Cortex of kidney (tissue), 1 donor: ENCODE measurements at places on chromosomes 4 and X.

- no peak for DNase-seq
These were observed 21.5 kb downstream of the SLC9A7 start for GRCh38 chrX:46737462-46737861.

GRCh38 chr4:156749426-156750403, 221.9 kb downstream of the PDGFC start:
- no peak for DNase-seq

DNA sequence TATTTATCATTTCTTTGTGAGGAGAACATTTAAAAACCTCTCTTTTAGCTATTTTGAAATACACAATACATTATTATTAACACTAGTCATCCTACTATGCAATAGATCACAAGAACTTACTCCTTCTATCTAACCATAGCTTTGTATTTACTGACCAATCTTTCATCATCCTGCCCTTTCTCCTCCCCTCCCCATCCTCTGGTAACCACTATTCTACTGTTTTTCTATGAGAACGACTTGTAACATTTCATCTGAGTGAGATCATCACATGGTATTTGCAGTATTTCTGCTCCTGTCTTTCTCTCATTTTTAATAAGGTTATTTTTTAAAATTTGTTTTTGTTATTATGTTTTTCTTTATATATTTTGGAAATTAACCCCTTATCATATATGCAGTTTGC, 331.8 kb downstream of the TEX13C start:
- no peak for DNase-seq

GRCh38 chr4:144634978-144635747, 10.8 kb upstream of the HHIP start:
- no peak for DNase-seq

DNA sequence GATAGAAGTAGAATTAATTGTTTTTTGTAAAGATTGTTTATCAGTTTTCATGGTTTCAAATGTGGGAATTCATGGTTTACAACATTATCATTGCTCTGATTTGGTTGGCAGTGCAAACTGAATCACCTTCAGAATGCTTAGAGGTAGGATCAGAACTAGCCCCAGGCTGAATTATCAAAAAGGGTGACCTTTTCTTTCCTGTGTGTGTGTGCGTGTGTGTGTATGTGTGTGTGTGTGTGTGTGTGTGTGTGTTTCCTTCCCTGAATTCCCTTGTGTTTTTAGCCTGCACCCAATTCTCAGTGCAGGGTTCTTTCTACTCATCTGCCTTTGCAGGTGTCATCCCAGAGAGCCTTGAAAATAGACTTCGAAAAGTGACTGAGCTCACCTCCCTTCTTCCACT, 125.0 kb downstream of the BMPR1B start:
- DNase-seq, result no peak

- DNase-seq, result no peak
These were observed at the start of gene SOWAHD for GRCh38 chrX:119757979-119758730. SOWAHD (plus strand) TSS chrX:119758588; CDS start chrX:119758668, 80 bp downstream.

- DNase-seq, result no peak
These were observed 408.2 kb downstream of the ARHGAP24 start for GRCh38 chr4:85883180-85883579.

GRCh38 chrX:46444011-46444410, 101.2 kb downstream of the ZNF674 start:
- DNase-seq, result no peak

- no peak for DNase-seq
These were observed 293.1 kb downstream of the CAMK2D start for GRCh38 chr4:113468165-113469022.

DNA sequence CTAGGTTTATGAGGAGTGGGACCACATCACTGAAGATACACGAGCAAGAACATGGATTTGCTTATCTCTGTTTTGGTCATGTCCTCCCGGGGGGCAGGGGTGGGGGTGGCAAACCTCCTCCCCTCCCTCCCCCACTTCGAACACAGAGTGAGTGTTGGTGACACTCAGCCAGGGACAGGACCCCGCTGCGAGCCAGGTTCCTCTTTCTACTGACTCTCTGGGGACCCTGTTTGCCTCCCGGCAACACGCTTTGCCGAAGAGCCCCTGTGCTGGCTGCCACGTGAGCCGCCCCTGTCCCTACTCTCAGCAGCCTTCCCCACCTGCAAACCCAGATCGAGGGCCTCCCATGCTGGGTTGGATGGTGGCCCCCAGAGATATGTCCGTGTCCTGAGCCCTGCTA, 34.7 kb downstream of the P2RY8 start:
- no peak for DNase-seq

DNA sequence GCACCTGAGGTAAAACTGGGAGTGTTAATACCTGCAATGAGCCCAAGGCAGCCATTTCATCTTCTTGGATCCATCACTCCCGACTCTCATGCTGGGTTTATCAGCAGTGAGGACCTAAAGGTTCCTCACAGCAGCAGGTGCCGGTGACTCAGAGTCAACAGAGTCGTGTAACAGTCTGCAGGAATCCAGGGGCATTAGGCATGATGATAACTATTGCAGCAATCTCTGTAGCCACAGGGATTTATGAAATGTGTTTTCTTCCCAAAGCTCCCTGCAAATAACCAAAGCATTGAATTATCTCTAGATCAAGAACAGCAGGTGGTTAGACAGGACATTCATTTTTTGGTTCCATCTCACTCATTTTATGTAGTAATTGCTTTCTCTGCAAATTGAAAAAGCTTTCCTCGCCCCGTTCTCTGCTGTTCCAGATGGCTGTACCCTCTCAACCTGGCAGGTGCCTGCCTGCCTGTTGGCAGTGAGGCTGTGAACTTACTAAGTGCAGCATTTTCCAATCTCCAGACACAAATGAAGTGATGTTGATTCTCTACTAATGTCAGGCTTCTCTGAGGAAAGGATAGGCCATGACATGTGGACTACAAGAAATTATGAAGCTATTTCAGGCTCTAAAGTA, 48.1 kb upstream of the TSPAN7 start:
- no peak for DNase-seq

- DNase-seq, result no peak
These were observed 383.9 kb downstream of the DCAF12L2 start for GRCh38 chrX:125782184-125782583.

DNA sequence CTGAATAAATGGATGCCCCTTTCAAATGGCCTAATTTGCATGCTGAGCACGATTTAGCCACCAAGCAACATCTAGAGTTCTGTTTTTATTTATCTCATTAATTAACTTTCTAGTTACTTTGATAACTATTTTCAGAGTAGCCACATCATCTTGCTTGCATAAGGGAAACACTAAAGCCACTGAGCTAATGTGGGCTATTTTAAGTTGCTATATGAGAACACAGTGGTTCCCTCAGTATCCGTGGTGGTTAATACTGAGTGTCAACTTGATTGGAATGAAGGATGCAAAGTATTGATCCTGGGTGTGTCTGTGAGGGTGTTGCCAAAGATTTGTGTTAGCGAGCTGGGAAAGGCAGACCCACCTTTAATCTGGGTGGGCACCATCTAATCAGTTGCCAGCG, 25.4 kb upstream of the HPSE start:
- DNase-seq, result no peak

GRCh38 chrX:122046226-122046625, 998.8 kb downstream of the GLUD2 start:
- no peak for DNase-seq

DNA sequence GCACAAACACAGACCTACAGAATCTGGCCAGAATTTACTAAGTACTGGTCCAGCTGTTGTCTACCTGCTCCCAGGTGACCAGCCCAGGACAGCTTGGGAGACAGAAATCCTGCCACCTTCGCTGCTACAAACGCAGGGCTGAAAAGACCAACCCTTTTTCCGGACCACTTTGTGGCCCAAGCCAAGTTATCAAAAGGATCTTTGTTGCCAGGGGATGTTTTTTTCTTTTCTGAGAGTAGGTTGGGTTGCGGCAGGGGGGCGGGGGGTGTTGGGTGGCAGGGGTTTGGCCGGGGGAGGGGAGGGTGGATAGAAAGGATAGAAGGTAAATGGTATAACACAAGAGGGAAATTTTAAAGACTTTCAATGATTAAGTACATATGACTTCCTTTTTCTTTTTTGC, 63.4 kb downstream of the STOX2 start:
- no peak for DNase-seq

GRCh38 chrX:8390771-8391170, 73.9 kb upstream of the VCX3B start:
- DNase-seq, result no peak

- DNase-seq, result no peak
These were observed 1.4 kb downstream of the HGFAC start for GRCh38 chr4:3442959-3443749.

DNA sequence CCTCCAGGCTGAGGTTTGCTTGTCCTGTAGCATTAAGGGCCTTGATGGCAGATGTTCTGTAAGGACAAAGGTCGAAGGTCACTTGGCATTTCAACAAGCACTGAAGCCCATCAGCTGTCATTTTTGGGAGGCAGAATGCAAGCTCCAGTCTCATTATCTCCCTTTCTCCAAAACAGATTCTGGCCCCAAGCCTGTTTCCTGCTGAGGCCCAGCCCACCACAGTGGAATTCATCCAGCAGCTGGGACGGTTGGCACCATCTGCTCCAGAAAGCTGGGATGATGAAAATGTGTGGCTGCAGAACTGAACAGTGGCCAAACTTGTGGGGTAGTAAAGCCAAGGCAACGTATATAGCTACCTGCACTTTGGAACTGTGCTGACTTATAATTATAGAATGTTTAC, 17.7 kb upstream of the PPEF2 start:
- DNase-seq, result no peak

DNA sequence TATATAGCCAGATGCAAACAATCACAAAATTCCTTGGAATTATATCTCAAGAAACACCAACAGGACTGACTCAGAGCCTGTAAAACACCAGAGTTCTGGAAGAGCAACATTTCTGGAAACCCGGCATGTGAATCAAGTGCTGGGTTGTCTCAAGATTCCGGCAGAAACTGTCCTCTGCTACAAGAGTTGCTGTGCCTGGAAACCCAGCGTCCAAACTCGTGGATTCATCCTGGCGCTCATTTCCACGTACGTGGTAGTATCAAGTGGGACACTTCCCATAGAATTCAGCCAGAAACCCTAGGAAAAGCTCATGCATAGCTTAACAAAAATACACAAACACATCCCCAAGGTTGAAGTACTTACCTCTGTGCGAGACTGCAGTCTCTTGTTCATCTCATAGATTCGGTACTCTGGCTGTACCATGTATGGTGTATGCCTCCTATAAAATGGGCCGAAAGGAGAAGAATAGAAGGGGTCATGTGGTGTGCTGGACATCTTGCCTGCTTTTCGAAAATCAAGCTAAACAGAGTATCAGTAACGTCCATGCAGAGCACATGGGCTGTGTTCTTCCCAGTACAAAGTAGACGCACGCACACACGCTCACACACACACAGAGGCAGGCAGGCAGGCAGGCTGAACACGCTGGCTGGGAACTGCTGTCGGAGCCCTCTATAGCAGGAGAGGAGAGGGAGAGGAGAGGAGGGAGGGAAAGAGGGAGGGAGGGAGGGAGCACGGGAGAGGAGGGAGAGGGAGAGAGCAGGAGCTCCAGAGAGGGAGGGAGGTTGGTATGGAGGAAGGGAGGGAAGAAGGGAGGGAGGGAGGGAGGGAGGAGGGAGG, at the start of gene LDB2:
Gene LDB2 (minus strand): TSS at position 655 of the 837 bp plus-strand sequence.
- no peak for DNase-seq

DNA sequence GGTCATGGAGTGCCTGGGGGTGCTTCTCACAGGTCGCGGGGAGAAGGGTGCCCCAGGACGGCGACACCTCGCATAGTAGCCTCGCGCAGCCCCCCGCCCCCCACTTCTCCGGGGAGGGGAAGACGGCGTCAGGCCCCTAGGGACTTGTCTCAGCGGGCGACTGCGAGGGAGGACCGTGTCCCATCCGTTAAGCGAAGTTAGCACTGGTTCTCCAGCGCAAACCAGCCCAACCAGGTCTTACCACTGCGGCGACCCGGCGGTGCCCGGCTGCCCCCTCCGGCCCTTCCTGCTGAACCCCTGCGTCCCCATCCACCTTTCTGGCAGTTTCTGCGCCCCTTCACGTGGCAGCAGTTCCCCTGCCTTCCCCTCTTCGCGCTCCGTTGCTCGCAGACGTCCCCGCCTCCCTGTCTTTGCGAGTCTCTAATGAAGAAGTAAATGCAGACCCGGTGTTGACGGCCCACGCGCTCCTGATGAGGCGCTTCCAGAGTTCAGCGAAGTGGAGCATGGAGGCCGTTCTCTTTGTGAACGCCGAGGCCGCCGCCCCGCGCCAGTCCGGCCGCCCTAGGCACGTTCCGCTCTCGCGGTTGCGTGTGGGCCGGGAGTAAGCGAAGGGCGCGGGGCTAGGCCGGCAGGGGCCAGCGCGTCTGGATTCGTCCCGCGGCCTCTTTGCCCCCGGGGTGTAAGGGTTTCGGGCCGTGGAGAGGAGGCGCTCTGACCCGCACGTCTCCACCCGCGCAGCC, 3.0 kb downstream of the SLIT2 start:
- no peak for DNase-seq

- no peak for DNase-seq
These were observed 11.1 kb upstream of the GPM6A start for GRCh38 chr4:175823015-175823742.

GRCh38 chr4:98601708-98602107, 56.7 kb downstream of the TSPAN5 start:
- no peak for DNase-seq

DNA sequence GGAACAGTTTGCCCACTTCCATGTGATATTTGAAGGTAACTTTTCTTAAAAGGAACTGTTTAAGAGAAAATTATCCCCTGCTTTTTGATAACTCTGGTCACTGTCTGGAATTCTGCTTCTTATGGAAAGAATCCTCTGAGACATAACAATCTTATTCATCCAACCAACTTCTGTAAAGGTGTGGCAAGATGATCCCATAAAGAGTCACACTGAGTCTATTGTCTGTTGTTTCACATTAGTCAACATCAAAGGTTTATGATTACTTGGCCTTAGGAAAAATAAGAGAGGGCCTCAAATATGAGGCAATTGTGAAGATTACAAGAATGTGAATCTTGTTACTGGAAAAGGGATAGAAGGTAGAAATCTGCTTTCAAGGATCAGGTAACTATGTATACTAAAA, 88.0 kb upstream of the MAGEB18 start:
- DNase-seq, result no peak

GRCh38 chr4:67770422-67770821, 16.2 kb upstream of the GNRHR start:
- DNase-seq, result no peak

DNA sequence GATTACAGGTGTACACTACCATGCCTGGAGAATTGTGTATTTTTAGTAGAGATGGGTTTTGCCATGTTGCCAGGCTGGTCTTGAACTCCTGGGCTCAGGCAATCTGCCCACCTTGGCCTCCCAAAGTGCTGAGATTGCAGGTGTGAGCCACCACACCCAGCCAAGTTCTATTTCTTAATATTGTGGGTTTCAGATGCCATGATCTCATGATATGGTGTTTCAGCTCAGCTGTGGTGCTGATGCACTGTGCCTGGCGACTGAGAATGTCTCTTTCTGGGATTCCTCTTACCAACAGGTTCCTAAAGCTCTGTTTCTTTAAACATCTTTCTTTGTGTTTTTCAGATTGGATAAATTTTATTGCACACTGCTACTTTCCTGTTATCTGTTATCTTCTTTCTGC, 17.3 kb upstream of the NDUFC1 start:
- DNase-seq, result no peak

- DNase-seq, result no peak
These were observed 257.2 kb downstream of the FBXW7 start for GRCh38 chr4:152278505-152279233.

- DNase-seq, result no peak
These were observed 130.9 kb upstream of the GABRG1 start for GRCh38 chr4:46254788-46255187.
